Stimulated activated CD8-positive, alpha-beta memory T cell treated with anti-CD3 and anti-CD28 coated beads, Interleukin-15, amount 100 ng/mL, for 24 hours (primary cell): ENCODE measurements at places on chromosomes 6 and 20.

DNA sequence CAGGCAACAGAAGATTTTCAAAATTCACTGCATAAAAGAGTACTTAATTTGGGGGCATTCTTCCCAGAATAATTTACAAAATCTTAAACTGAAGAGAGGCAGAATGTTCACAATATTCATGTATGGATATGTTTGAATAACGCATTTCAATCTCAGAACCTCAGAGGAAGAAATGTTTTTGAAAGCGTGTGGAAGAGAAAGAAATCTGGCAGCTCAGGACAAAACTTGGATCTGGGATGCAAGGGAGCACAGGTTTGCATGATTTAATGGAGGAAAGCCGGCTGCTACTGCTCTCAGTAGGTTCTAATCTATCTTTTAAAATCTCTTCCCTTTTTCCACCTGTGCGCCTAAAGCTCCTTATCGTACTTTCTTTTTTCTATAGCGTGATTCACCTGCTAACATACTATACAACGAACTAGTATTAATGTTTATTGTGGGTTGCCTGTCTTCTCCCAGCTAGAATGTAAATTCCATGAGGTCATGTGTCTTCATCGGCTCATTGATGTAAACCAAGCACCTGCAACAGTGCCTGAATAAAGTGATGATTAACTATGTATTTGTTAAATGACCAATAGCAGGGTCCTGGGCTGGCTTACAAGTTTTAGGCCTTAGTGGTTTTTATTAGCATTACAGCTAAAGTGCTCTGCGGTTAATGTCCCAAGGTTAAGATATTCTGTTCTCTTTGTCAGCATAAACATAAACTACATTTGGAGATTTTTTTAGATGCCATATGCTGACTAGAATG lies 15.3 kb downstream of the PRL start:
- no peak for DNase-seq

GRCh38 chr6:12174878-12175277 lies 115.3 kb upstream of the EDN1 start:
- DNase-seq: no peak

- DNase-seq: no peak
Measured at GRCh38 chr6:136127873-136128272, 122.2 kb downstream of the MTFR2 start.

- no peak for DNase-seq
Measured at GRCh38 chr6:54533567-54533966, 225.3 kb downstream of the TINAG start.

DNA sequence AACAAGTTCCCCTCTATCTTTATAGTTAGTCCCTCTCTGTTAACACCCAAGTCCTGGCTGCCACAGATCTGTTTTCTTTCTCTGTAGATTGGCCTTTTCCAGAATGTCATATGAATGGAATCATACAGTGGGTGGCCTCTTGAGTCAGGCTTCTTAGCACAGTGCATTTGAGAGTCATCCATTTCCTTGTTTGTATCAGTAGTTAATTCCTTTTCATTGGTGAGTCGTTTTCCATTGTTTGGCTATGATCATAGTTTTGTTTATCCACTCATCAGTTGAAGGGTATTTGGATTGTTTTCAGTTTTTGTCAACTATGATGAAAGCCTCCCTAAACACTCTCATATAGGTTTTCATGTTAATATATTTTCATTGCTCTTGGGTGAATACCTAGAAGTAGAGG lies 248.3 kb downstream of the ARID1B start:
- DNase-seq: no peak

DNA sequence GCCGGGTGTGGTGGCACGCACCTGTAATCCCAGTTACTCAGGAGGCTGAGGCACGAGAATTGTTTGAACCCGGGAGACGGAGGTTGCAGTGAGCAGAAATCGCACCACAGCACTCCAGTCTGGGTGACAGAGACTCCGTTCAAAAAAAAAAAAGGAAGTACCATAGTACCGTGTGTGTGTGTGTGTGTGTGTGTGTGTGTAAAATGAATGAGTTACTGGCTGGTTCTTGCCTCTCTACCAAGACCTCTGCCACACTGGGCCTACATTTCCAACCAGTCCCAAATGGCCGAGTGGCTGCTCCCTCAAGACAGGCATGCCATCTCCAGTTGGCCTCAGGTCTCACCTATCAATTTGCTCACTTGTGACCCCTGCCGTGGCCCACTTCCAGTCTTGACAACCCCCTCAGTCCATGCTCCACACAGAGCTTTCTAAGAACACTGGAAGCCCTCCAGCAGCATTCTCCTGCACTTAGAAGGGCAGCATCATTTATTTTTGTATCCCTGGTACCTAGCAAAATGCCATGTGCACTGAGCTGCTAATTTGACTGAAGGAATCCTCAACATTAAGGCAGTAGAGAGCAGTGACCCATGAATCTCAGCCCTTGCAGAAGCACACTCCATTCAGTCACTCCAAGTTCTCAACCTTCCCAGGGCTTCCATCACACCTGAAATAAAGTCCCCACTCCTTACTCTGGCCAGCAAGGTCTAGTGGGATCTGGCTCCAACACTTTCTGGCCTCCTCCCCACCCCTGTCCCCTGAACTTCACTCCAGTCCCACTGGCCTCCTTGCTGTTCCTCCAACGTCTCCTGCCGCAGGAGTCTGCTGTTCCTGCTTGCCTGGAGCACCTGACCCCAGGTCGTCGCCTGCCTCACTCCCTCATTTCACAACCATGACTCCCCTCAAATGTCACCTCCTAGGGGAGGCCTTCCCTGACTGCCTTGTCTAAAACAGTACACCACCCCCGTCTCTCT lies 29.9 kb downstream of the COX4I2 start:
- DNase-seq: no peak

DNA sequence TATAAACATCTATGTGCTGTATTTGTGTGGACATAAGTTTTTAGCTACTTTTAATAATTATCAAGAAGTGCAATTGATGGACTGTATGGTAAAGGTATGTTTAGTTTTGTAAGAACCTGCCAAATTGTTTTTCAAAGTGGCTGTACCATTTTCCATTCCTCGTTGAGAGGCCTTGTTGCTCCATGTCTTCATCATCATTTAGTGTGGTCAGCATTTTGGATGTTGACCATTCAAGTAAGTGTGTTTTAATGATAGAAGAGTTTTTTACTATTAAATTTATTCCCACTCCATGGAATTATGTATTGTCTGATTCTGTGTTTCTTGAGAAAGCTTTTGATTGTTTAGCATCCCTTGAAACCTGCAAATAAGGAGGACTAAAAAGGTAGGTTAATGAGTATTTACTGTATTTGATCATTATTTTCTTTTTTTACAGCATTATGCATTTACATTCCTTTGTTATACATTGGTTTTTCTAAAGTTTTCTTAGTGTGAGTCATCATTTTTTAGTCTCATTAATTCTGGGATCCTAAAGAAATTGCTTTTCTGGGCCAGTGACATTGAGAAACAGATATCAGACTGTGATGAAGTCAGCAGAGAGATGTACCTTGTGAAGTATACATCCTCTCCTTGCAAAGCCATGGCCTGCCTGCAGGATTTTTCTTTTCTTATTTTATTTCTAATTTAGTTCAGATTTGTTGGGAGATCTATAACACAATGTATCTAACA lies 312.8 kb upstream of the PTCHD4 start:
- no peak for DNase-seq

GRCh38 chr6:169163411-169163901 lies 90.2 kb downstream of the THBS2 start:
- DNase-seq: no peak

GRCh38 chr6:125346201-125346925 lies 44.6 kb upstream of the HDDC2 start:
- no peak for DNase-seq

DNA sequence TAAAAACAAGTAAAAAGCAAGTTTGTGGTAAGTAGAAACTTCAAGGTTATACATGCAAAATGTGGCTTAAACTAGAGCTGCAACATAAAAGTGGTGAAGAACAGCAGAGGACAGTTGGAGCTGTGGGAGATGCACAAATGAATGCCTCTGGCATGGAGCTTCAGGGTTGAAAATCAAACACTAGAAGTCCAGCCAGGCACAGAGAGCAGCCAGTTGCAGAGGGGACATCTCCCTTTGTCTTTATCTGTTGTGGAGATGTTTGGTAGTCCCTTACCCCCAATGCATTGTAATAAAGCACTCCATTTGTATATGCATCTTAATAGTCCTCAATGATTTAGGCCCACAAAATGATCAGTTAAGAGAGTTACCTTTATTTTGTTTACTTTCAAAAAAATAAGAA lies 73.1 kb upstream of the C20orf144 start:
- DNase-seq: no peak

- DNase-seq: no peak
Measured at GRCh38 chr6:107173779-107174178, 58.5 kb upstream of the BEND3 start.

- no peak for DNase-seq
Measured at GRCh38 chr20:31774408-31774807, 35.3 kb downstream of the TPX2 start.

DNA sequence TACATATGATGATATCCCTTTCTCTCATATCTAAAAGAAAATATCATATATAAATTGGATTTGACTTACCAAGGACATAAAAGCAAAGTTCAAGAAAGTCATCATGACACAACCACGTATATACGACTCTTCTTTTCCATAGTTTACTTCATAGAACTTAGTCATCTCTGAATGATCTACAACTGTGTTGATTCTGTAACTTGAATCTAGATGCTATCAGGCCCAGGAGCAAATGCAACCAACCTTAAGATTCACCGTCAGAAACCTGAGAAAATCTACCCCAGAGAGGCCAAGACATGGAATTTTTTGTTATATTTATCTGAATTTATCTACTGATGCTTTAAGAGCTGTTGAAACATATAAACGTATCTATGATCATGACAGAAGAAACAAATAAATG lies 165.6 kb downstream of the PDE10A start:
- DNase-seq: no peak

- DNase-seq: no peak
Measured at GRCh38 chr20:5567644-5568043, 182.6 kb upstream of the SHLD1 start.

DNA sequence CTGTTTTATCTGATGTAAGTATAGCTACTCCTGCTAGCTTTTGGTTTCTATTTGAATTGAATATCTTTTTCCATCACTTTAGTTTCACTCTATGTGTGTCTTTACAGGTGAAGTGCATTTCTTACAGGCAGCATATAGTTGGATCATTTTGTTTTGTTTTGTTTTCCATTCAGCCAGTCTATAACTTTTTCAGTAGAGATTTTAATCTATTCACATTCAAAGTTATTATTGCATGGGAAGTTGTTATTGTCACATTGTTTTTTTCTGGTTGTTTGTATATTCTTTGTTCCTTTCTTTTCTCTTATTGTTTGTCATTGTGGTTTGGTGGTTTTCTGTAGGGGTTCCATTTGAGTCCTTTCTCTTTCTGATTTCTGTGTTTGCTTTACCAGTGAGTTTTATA lies 151.2 kb downstream of the PDE10A start:
- no peak for DNase-seq

DNA sequence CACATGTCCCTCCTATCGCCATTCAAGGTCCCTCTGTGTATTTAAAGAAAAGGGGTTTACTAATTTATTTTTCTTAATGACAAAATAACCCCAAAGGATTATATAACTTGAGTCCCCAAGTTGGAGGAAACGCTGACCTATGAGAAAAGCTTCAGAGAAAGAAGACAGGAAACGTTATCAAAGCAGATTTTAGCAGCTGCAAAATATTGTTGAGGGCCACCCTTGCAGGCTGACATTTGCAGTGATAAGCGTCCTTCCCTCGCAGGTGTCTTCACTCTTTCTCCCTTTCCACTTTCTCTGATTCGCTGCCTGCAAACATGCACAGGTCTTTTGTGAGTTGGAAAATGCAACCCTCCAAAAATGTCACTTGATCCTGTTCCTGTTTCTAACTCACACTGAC lies 103.2 kb upstream of the RIPOR2 start:
- DNase-seq: no peak

- DNase-seq: no peak
Measured at GRCh38 chr6:11414176-11414963, 123.2 kb upstream of the TMEM170B start.

- no peak for DNase-seq
Measured at GRCh38 chr20:23347791-23348190, 2.8 kb upstream of the NXT1 start.

DNA sequence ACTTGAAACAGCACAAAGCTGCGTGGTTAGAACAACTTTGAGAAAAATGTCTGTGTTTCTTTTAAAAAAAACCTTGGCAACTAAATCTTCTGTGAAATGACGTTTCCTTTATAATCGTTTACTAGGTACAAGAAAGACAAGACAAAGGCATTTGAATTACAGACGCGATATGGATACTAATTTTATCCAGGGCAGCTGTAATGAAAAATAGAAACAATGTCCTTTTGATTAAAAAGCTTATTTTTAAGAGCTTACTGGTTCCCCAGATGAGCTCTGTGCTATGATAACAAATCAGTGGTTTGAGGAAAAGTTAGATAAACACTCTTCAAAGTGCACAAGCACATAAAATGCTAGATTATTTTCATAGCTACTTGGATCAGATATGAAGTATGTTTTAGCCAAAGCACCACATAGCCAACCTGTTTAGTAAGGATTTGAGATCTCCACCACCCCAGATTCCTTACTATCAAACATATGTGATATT lies 1.6 kb upstream of the SYNCRIP start:
- no peak for DNase-seq

DNA sequence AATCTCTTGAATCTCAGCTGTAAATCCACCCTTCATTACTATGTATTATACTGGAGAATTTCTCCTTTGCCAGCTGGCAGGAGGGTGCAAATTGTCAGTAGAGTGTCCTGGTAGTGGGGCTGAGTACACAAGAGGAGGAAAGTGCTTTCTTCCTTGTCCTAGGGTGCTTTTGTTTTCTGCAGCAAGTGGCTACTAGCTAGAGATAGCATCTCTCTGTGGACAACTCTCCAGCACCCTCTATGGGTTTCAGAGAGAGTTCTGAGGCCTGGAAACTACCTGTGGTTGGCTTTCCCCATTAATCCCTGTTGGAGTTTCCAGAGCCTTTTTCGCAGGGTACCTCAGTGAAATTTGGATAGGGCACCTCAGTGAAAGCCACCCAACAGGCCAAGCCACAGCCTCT lies 422.5 kb upstream of the RGS17 start:
- no peak for DNase-seq

DNA sequence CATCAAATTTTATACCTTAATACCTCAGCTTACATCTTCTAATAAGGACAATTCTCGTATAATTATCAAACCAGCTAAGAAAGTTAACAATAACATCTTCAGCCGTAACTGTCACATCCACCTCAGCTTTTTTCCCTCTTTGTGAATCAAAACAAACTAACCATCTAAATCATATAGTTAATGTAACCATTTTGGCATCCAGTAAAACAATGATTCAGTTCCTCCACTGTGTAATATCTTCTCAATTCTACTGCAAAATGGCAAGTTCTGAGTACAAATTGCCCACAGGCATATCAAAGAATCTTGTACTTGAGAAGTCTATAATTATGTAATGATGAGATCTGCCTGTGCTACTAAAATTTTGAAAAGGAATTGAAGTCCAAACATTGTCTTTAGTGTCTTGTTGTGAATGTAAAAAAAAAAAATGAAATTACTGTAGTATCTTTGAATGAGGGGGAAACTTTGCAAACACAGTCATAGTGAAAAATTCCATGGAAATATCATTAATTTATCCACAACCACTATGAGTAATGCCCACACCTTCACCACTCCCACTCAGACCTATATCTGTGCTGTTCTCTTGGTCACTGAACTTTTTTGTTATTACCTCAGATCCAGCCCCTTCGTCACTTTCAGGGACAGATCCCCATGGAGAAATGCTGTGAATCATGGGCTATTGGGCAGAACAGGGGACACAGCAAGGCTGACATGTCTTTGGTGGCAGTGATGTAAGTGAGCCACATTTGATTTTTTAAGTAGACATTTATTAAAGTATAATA lies 178.6 kb upstream of the RAB32 start:
- DNase-seq: no peak
